ENCODE measurements at places on chromosomes 7 and 10. TPM values are rescaled to one million over a fixed set of nuclear protein-coding genes. Genes with fewer than 3 reads are reported as not detected.

The SSMEM1 gene
- not detected for polyA plus RNA-seq

The IFIT1B gene
- polyA plus RNA-seq = not detected

The NEUROG3 gene
- polyA plus RNA-seq = not detected

The IGF2BP3 gene
- polyA plus RNA-seq = 30.7 TPM

The WDR91 gene
- polyA plus RNA-seq = 9.5 TPM

The SPDYE6 gene
- polyA plus RNA-seq = not detected

The CFAP58 gene
- 0.03 TPM for polyA plus RNA-seq

The MGAM2 gene
- polyA plus RNA-seq = not detected

The PDK4 gene
- polyA plus RNA-seq = 0.51 TPM

The HTR5A gene
- not detected for polyA plus RNA-seq

The CAV2 gene
- 327 TPM for polyA plus RNA-seq

The ALOX5 gene
- 0.04 TPM for polyA plus RNA-seq

The SDHAF3 gene
- polyA plus RNA-seq = 1.7 TPM

Measured in endothelial cell of umbilical vein (primary cell).